Cortex of kidney (tissue), 1 donor: ENCODE measurements at places on chromosomes 7 and 10.

GRCh38 chr10:96873756-96874467 lies 41.8 kb downstream of the LCOR start:
- DNase-seq = no peak

DNA sequence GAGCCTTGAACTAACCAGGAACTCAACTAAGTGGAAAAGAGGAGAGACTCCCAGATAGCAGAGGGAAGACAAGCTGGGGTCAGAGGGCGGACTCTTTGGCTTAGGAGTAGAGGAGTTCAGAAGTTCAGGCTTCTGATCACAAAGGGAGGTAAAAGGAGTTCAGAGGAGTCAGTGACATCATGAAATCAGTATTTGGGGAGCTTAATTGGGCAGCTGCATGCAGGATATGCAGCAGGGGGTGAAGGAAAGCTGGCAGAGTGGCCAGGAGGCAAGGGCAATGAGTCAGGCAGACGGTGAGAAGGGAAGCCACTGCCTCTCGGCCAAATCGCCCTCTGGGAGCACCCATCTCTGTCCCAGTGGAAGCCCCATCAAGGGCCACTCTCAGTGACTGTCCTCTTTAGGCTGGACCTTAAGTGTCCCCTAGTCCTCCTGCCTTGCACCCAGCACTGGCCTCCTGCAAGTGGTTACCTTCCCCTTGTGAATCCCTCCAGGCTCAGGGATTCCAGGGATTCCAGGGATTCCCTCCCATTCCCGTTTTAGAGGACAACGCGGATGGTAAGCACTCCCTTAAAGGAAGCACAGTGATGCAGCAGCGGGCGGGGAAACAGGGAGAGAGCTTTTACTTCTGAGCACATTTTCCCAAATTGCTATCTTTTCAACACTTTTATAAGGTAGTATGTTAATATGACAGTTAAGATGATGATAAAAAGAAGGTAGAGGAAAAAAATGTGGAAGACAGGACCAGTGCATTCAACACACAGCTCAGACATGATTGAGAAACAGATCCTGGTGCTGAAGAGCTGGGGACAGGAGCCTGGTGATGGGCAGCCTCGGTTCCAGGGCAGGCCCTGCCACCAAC lies 72.6 kb downstream of the KCNMA1 start:
- no peak for DNase-seq

GRCh38 chr7:152759949-152760853 lies 649 bp downstream of the ACTR3B start:
- no peak for DNase-seq

- no peak for DNase-seq
Observed at GRCh38 chr10:7534480-7534852, 123.6 kb upstream of the SFMBT2 start.

- no peak for DNase-seq
Observed at GRCh38 chr7:98284335-98285036, 3.0 kb downstream of the BRI3 start.

DNA sequence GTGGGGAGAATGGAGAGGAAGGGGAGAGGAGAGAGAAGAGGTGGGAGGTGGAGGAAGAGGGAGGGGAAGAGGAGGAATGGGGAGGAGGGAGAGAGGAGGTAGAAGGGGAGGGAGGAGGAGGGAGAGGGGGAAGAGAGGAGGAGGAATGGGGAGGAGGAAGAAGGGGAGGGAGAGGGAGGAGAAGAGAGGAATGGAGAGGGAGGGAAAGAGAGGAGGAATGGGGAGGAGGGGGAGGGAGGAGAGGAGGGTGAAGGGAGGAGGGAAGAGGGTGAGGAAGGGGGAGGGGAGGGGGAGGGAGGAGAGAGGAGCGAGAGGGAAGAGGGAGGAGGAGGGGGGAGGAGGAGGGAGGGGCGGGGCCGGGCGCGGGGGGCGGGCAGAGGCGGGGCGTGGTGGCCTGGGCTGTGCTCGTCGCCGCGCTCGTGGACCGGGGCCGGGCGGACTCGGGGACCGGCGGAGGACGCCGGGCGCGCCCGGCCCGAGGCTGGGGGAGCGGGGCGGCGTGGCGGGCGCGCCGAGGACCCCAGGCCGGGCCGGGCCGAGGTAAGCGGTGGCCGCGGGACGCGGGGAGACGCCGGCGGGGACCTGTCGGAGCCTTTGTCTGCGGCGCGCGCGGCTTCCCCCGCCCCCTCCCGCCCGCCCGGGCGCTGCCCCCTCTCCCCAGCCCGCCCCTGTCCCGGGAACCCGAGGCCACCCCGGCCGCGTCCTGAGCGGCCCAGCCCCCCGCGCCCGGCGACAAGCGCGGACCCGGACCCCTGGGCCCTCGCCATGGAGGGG lies at the start of gene SLC29A4:
SLC29A4 (plus strand) TSS at position 401 of the 774 bp plus-strand sequence. CDS start 4,874 bp downstream, outside the sequence.
- no peak for DNase-seq

DNA sequence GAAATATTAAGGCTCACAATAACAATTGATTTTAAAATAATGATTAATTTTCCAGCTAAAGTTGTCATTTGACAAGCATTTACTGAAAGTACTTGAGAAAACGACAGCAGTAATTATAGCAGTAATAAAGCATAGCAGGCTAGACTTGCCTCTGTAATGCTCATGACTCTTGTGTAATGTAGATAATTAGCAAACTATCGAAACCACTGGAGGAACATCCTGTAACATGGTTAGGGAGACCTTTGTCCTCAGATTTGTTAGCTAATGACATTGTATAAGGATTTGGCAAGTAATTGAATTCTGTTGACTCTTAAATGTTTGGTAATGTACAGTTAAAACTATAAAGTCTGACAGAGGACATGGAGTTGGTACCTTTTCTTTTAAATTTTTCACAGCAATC lies 24.8 kb downstream of the ARL4A start:
- no peak for DNase-seq

DNA sequence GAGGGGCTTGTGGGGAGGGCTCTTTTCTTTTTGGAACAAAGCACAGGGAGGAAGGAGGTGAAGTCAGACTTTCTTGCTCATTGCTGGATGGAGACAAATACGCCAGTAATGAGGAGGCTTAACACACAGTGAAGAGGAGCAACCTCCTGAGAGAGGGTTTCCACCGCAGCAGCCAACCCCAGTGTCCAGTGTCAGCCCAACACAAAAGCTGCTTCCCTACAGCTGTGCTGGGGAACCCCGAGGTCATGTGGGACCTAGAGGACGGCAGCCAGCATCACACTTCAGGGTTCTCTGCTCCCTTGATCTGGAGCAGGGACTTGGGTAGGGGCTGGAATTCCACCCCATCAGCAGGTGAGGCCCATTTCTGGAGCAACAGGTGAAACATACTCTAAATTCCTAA lies 7.7 kb downstream of the BLNK start:
- no peak for DNase-seq

DNA sequence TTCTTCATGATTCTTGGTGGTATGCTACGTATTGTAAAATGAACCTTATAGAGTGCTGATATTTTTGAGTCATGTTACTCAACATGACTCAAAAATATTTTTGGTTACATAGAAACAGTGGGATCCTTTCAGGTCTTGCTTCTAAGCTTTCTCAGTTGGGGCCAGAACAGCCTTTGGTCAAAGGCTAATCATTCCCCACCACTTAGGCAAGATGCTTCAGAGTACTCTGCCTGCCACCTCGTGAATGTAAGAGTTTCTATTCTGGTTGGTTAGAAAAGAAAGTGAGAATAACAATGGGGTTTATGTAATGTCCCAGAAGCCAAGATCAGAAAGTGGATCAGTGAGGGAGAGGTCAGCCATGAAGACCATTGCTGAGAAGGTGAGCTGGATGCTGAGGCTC lies 327.8 kb downstream of the TCERG1L start:
- no peak for DNase-seq

GRCh38 chr10:124677749-124678556 lies 66.2 kb downstream of the FAM53B start:
- DNase-seq = no peak

- no peak for DNase-seq
Observed at GRCh38 chr10:131435232-131435631, 123.7 kb upstream of the TCERG1L start.

GRCh38 chr7:80816806-80817205 lies 102.0 kb downstream of the SEMA3C start:
- no peak for DNase-seq

DNA sequence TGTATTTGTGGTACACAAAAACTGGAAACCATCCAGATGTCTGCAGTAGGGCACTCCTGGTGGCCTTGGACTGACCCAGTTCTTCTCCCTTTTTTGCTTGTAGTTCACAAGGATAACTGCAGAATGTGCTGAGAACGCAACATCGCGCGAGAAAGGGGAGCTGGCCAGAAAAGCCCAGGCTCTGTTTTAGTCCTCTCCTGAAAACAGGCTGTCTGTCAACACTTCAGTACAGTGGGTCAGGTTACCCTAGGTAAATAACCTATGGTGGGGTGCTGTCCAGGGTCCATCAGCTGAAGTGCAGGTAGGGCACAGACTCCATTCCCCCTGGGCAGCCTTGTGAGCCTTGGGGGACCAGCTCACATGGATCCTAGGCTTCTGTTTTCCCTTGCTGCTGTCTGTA lies 495.8 kb downstream of the MDFIC start:
- no peak for DNase-seq

- no peak for DNase-seq
Observed at GRCh38 chr7:43590862-43591557, 8.1 kb downstream of the STK17A start.

- DNase-seq = no peak
Observed at GRCh38 chr10:32413513-32413912, 32.4 kb upstream of the CCDC7 start.

- DNase-seq = no peak
Observed at GRCh38 chr7:148584154-148584827, 6.3 kb upstream of the C7orf33 start.

GRCh38 chr10:17685233-17685840 lies 41.4 kb downstream of the STAM start:
- DNase-seq = no peak

DNA sequence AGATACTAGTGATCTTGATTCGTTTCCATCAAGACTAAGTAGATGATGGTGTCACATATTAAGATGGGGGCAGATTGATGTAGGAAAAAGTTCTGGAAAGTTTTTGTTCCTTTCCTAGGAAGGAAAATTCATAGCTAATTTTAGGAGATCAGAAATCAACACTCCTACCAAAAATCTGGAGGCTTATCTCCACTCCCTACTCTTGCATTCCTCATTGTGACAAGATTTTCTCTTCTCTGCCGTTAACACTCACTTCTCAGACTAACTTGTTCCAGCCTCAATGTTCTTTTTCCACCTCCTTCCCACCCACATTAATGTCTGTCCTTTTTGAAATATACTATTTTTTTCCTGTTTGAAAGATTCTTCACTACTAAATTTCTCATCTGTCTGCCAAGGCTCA lies 851.9 kb upstream of the GHITM start:
- DNase-seq = no peak

DNA sequence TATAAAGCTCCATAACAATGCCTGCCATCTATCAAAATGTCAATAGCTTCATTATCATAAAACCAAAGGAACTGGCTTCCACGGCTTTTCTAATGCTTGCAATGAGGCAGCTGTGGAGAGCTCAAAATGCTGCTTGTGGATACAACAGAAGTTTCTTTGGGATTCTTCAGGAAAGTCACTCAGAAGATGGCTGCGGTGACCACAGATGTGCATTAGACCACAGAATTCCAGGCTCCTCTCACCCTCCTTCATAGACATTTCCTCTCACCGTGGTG lies 77.2 kb downstream of the CDCA7L start:
- DNase-seq = no peak

DNA sequence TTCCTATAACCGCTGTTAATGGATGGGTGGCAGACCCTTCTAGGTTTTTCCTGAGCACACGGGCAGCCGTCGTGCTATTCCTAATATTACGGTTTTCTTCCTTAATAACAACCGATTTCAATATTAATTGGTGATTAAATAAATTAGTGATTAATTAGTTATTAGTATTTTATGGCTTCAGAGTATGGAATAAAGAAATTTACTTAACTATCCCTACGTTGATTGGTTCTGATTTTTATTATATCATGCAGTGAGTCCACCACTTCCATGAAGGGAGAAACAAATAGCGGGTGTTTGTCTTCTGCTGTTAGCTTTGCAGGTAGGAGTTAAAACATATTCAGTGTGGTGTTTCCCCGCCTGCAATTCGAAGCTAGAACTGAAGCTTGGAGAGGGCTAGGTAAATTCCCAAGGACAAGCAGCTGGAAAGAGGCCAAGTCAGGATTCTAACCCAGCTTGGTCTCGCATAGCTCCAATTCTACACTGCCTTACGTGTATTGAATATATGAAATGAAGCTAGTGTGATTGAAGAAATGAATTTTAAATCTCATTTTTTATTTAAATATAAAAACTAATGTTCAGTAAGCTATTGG lies 928 bp upstream of the CSTF2T start:
- no peak for DNase-seq

GRCh38 chr10:80596391-80597257 lies 58.9 kb downstream of the SH2D4B start:
- no peak for DNase-seq

- no peak for DNase-seq
Observed at GRCh38 chr10:102718220-102718619, 3.8 kb downstream of the SFXN2 start.

GRCh38 chr10:103812432-103812831 lies 42.9 kb downstream of the SH3PXD2A start:
- no peak for DNase-seq

- no peak for DNase-seq
Observed at GRCh38 chr10:109721453-109722064, 201.8 kb downstream of the XPNPEP1 start.

DNA sequence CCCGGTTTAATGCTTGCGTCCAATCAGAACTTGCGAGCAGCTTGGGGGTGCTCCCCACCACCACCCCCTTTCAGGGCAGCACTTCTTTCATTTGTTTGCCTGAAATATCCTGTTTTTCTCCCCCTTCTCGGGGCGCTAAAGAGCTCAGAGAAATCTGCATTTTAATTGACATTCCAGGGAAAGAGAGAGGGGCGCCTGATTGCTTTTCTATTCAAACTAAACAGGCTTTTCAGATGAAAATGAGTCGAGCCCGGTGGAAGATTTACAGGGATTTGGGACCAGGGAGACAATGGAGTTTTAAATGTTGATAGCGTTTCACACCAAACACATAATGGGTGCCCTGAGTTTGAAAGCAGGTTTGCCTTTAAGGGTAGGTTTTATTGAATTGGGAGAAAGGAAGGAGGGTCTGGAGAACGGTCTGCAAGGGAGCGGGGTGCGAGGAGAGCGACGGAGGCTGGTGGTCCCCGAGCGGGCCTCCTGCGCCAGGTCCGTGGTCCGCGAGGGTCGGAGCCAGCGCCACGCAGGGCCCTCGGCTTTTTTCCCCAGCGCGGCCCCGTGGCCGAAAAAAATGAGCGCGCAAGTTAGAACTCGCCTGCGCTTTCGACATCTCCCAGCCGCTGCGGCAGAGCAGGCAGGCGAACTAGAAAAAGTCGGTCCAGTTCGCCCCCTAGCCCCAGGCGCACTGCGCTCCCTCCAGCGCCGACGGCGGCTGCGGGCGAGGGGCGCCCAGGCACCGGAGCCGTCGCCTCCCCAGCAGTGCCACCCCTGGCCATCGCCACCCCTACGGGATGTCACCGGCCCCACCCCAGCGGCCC lies 1.3 kb downstream of the FGFR2 start:
- DNase-seq = no peak

- DNase-seq = no peak
Observed at GRCh38 chr7:24945899-24946298, 34.1 kb downstream of the OSBPL3 start.

GRCh38 chr10:63206997-63207811 lies 74.1 kb downstream of the NRBF2 start:
- no peak for DNase-seq
